Breast epithelium (tissue), 4 donors: ENCODE measurements at places on chromosomes 13 and 19. TPM values are rescaled to one million over a fixed set of nuclear protein-coding genes. Genes with fewer than 3 reads are reported as not detected.
A peak's percentile ranks its signal among the peaks of the same experiment; 100 is the strongest.

The NPAS1 gene
- total RNA-seq = not detected

DNA sequence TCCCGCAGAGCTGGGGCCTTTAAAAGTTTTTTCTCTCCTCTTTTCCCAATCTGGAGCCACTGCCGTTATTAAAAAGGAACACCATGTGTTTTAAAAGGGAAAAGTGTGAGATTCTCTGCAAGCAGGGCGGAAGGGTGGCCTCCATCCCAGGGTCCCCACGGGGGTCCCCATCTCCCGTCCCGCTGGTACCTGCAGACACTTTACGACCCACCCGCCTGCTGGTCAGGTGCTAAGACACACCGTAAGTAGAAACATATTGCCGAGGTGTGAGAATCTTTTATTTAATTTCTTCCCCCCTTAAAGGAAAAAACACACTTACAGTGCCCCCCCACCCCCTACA, 1.8 kb downstream of the CRLF1 start:
- H3K4me1 ChIP-seq = peaks cover 12% of the 10 kb centered on the region
- peak overlapping the region; percentile 51 for H3K4me3 ChIP-seq
- peaks cover 56% of the 10 kb centered on the region for H3K27me3 ChIP-seq
- no peaks in the 10 kb centered on the region for H3K36me3 ChIP-seq

- no peaks in the 10 kb centered on the region for H3K27me3 ChIP-seq
- no peak overlapping the region for H3K27ac ChIP-seq
- H3K4me3 ChIP-seq = no peak overlapping the region
- DNase-seq = no peak
- no peaks in the 10 kb centered on the region for H3K36me3 ChIP-seq
Measured at GRCh38 chr13:40420160-40420740, 246.2 kb downstream of the FOXO1 start.

- no peak within 1 kb of the TSS for H3K4me3 ChIP-seq
- DNase-seq = no peak
- peaks cover 15% of the 10 kb centered on the region for H3K27me3 ChIP-seq
Measured at GRCh38 chr19:53908935-53909415, at the start of gene CACNG7. Gene CACNG7, plus strand, starts transcription at chr19:53909278. Its CDS starts 3,554 bp downstream, at chr19:53912832.

DNA sequence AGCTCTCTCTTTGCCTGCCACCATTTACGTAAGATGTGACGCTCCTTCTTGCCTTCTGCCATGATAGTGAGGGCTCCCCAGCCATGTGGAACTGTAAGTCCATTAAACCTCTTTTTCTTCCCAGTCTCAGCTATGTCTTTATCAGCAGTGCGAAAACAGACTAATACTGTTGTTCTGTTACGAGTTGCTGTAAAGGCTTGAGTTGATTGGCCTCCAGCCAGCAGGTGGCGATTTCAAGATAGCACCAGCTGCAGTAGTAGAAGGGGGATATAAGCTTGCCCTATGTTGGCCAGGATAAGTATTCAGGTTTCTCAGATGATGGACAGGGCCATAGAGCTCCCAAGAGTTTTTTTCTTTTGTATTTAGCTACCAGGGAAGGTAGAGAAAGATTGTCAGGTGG, 385.5 kb downstream of the MZT1 start:
- no peak overlapping the region for H3K27ac ChIP-seq
- no peaks in the 10 kb centered on the region for H3K36me3 ChIP-seq
- H3K4me1 ChIP-seq = no peaks in the 10 kb centered on the region
- DNase-seq = no peak

The SMIM44 gene
- total RNA-seq = not detected

- no peak overlapping the region for H3K27ac ChIP-seq
- no peak overlapping the region for H3K4me3 ChIP-seq
- DNase-seq = no peak
- no peaks in the 10 kb centered on the region for H3K27me3 ChIP-seq
- H3K4me1 ChIP-seq = no peaks in the 10 kb centered on the region
- H3K36me3 ChIP-seq = no peaks in the 10 kb centered on the region
Measured at GRCh38 chr13:94063096-94063495, 416.4 kb downstream of the DCT start.

The LILRB3 gene
- 1.6 TPM for total RNA-seq

DNA sequence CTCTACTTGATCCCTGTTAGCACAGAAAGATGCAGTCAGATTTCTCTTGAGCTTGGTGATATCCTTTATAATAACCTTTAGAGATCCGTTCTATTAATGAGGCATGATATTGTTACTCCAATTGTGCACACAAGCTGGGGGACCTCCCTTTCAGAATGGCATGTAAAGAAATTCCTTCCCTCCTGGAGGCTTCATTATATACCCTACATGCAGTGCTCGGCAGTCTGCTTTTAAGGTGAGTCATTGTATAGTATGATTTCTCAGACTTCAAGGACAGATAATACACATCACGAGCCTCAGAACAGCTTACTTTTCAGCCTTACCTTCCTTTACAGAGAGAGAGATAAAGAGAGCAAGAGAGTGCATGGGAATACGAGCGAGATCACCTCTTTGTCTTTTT, 261.3 kb downstream of the ATP8A2 start:
- no peak for DNase-seq
- no peaks in the 10 kb centered on the region for H3K27me3 ChIP-seq
- H3K36me3 ChIP-seq = no peaks in the 10 kb centered on the region
- no peak overlapping the region for H3K27ac ChIP-seq

GRCh38 chr19:10364644-10365043, 15.7 kb downstream of the TYK2 start:
- DNase-seq = no peak
- no peak overlapping the region for H3K27ac ChIP-seq
- H3K4me3 ChIP-seq = no peak overlapping the region
- H3K27me3 ChIP-seq = no peaks in the 10 kb centered on the region

- H3K27ac ChIP-seq = no peak overlapping the region
- DNase-seq = no peak
- H3K4me3 ChIP-seq = no peak overlapping the region
- H3K4me1 ChIP-seq = no peaks in the 10 kb centered on the region
- no peaks in the 10 kb centered on the region for H3K27me3 ChIP-seq
- H3K36me3 ChIP-seq = no peaks in the 10 kb centered on the region
Measured at GRCh38 chr13:83929157-83929556, 46.9 kb upstream of the SLITRK1 start.

DNA sequence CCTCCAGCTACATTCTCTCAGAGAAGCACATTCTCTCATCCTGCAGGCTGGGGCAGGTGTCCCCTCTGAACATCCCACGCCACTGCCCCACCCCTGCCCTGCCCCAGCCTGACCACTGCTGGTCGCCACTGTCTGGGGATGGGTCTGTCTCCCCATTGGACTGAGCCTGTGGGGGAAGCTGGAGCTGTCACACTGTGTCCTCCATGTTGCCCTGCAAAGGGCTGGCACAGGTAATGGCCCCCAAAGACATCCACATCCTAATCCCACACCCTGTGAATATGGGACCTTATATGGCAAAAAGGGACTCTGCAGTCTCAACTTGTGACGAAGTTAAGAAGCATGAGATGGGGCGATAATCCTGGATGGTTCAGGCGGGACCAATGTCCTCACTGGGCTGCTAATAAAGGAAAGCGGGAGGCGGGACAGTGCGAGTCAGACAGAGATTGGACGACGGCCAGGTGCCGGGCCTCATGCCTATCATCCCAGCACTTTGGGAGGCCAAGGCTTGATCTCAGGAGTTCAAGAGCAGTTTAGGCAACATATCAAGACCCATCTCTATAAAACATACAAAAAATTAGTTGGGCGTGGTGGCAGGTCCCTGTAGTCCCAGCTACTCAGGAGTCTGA, 9.1 kb downstream of the AP2S1 start:
- DNase-seq = no peak
- H3K4me3 ChIP-seq = no peak overlapping the region
- H3K27me3 ChIP-seq = no peaks in the 10 kb centered on the region
- no peaks in the 10 kb centered on the region for H3K4me1 ChIP-seq
- peaks cover 3% of the 10 kb centered on the region for H3K36me3 ChIP-seq

DNA sequence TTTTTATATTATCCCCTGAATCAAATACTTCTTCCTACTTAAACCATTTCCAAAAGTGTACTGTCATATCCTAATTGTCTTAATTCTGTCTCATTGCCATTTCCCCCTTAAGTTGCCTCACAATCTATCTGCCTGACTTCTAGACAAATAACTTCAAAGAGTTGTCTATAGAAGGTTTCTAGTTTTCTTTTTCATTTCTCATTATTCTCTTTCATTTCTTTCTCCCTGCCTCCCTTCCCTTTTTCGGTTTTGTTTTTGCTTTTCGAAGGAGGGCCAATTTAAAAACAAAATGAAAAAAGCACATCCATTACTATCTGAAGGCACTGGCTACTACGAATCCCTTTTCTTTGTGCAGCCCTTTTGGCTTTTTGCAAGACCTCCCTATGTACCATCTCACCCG, 367.2 kb downstream of the DNAJC15 start:
- H3K27me3 ChIP-seq = no peaks in the 10 kb centered on the region
- H3K4me1 ChIP-seq = no peaks in the 10 kb centered on the region
- no peaks in the 10 kb centered on the region for H3K36me3 ChIP-seq
- no peak for DNase-seq

DNA sequence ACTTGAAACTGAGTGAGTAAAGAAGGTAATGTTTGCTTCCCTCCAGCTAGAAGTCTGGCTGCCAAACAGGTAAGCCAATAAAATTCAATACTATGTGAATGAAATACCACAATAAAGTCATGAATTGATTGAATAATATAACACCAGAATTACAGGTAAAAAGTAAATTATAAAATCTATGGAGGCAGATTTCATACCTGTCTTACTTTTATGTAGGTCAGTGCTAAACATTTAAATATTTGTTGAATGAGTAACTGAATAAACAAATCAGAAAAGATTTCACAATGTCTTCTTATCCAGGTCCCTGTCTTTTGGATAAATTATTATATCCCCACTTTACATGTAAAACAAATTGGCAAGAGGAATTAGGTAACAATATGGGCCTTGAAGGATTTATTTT, 62.7 kb downstream of the MICU2 start:
- peaks cover 7% of the 10 kb centered on the region for H3K4me1 ChIP-seq
- no peak overlapping the region for H3K27ac ChIP-seq
- H3K36me3 ChIP-seq = no peaks in the 10 kb centered on the region
- no peak overlapping the region for H3K4me3 ChIP-seq

DNA sequence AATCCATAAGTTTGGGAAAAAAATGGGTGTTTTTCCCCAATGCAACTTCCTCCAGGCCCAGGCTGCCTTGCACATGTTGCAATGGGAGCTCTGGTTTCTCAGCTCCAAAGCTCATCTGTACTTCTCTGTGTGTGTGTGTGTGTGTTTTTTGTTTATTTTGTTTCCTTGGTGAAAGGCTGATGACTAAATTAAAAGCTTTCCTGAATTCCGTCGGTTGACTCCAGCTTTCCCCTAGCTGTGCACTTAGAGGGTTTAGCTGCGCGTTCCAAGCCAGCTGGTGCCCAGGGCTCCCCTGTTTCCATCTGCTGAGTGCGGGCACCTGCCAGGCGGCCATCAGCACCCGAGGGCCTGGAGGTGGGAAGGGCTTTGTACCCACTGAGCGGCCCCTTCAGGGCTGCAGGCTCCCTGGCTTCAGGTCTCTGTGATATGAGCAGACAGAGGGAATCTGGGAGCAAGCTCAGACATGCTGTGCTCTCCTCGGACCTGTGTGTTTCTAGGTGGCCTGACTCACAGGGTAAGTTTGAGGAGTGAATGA, 129.1 kb upstream of the SOX1 start:
- no peak overlapping the region for H3K4me3 ChIP-seq
- peaks cover 15% of the 10 kb centered on the region for H3K27me3 ChIP-seq
- H3K27ac ChIP-seq = no peak overlapping the region
- no peak for DNase-seq
- no peaks in the 10 kb centered on the region for H3K36me3 ChIP-seq

- peaks cover 52% of the 10 kb centered on the region for H3K27me3 ChIP-seq
- no peaks in the 10 kb centered on the region for H3K36me3 ChIP-seq
- DNase-seq = no peak
Measured at GRCh38 chr19:12825254-12826131, 8.9 kb downstream of the RTBDN start.

DNA sequence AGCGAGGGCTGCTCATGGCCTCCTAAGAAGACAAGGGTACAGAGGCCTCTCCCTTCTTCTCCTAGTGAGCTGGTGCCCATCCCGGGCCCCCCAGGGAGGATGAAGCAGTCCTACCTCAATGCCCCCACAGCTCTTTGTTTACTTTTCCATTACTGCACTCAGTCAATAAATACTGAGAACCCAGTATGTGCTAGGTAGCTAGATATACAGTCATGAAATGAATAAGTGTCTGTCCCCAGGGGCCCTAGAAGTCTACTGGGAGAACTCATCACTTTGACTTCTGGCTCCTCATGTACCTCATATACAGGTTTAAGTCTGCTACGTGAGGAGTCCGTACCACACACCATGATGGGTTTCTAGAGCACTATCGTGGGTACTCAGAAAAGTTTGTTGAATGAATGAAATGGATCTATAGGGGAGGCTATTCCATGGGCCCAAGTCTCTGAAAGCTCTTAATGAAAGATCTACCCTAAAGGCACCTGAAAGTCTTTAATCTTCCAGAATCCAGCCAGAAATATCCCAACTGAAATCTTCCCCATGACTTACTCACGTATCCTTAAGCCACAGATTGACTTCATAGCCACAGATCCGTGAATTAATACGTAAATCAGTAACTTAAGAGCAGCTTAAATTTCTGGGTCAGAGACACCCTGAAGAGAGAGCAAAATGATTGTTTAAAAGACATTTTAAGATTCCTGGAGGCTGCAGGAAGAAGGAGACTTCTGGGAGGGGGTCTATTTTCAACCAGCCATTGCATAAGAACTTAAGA, 51.6 kb upstream of the POMP start:
- no peak for DNase-seq
- H3K27me3 ChIP-seq = no peaks in the 10 kb centered on the region
- no peak overlapping the region for H3K4me3 ChIP-seq
- no peak overlapping the region for H3K27ac ChIP-seq

GRCh38 chr19:6047741-6048251, 62.5 kb downstream of the RFX2 start:
- no peak overlapping the region for H3K4me3 ChIP-seq
- no peaks in the 10 kb centered on the region for H3K4me1 ChIP-seq
- no peaks in the 10 kb centered on the region for H3K36me3 ChIP-seq

The SELENOV gene
- total RNA-seq = not detected

DNA sequence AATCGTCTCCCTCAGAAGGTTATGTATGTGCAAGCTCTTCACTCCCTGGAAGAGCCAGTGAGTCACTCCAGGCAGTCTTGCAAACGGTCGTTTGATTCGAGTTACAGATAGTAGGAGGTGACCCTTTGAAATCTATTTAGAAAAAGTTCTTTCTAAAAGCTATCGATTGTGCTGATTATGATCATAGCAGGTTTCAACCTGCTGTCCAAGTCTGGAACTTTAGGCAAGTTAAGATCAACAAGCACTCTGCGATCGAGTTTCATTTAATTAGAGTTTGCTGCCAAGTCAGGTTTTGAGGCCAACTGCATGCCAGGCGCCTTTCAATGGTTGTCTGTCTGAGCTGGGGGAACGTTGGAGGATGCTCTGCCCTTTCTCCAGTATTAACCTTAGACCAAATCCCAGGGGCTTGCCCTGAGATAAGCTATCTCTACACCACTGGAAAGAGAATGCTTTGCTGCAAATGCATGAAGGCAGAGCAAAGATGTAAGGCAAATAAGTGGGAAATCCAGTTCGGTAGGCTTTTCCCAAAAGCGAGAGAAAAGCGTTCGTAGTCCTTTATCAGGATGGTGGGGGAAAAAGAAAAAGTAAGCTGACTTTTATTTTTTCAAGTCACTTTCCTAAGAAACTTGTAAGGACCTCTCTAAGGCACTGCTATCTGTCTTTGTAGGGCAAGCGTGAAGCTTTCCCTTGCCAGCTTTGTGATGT, 287.5 kb downstream of the ATP8A2 start:
- H3K4me1 ChIP-seq = no peaks in the 10 kb centered on the region
- H3K27ac ChIP-seq = no peak overlapping the region
- H3K4me3 ChIP-seq = peak overlapping the region; percentile 39
- no peaks in the 10 kb centered on the region for H3K36me3 ChIP-seq
- DNase-seq = no peak
- no peaks in the 10 kb centered on the region for H3K27me3 ChIP-seq
